ENCODE measurements at places on chromosomes 16 and 17.

DNA sequence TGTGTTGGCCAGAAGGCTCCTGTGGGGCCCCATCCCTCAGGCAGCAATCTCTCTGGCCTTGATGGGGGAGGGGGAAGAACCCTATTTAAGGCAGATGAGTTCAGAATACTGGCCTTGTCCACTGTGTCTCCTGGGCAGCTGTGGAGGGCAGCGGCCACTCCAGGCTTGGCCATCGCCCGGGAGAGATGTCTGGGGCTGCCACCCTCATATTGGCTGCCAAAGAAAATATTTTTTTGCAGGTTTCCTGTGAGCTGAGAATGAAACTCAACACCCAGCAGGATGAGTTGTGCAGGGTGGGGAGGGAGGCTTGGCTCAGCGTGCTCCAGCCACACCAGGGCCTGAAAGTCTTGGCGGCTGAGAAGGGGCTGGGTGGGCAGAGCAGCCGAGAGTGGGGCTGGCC is 14.4 kb upstream of the TIMP2 start:
- no peak for DNase-seq

GRCh38 chr16:3536271-3536731 is 35.5 kb downstream of the CLUAP1 start:
- DNase-seq = no peak

GRCh38 chr17:76537578-76538280 is at the start of gene CYGB:
Gene CYGB, minus strand, starts transcription at chr17:76537709. Its CDS starts 167 bp downstream, at chr17:76537542.
- no peak for DNase-seq

GRCh38 chr17:68424861-68425260 is 32.4 kb downstream of the WIPI1 start:
- no peak for DNase-seq

GRCh38 chr17:52357854-52358253 is 199.3 kb upstream of the CA10 start:
- no peak for DNase-seq

GRCh38 chr17:40526668-40527067 is 25.2 kb upstream of the TNS4 start:
- no peak for DNase-seq

- DNase-seq = no peak
Observed at GRCh38 chr17:79280866-79281572, 206.4 kb downstream of the ENGASE start.

DNA sequence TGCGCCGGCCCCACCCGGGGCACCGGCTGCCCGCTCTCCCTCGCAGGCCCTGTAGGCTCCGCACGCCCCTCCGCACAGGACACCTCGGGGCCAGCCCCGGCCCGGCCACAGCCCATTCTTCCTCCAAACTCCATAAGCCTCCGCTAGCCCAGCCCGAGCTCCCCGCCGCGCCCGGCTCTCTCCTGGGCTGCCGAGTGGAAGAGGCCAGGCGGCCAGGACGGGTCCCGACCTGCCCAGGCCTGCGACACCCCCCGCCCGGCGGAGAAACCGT is 397 bp downstream of the NCOR1 start:
- peak; percentile 27 for DNase-seq

GRCh38 chr17:395179-395578 is 42.6 kb upstream of the RPH3AL start:
- DNase-seq = no peak

GRCh38 chr17:21508211-21508610 is 132.1 kb downstream of the KCNJ12 start:
- DNase-seq = no peak

- DNase-seq = peak; percentile 12
Observed at GRCh38 chr16:67430977-67431774, at the start of gene HSD11B2. Gene HSD11B2, plus strand, starts transcription at chr16:67431121. Its CDS starts 128 bp downstream, at chr16:67431249.

GRCh38 chr17:77269696-77270681 is 129.2 kb downstream of the SEC14L1 start:
- no peak for DNase-seq

- peak; percentile 65 for DNase-seq
Observed at GRCh38 chr17:77882481-77883212, 75.9 kb upstream of the TNRC6C start.

DNA sequence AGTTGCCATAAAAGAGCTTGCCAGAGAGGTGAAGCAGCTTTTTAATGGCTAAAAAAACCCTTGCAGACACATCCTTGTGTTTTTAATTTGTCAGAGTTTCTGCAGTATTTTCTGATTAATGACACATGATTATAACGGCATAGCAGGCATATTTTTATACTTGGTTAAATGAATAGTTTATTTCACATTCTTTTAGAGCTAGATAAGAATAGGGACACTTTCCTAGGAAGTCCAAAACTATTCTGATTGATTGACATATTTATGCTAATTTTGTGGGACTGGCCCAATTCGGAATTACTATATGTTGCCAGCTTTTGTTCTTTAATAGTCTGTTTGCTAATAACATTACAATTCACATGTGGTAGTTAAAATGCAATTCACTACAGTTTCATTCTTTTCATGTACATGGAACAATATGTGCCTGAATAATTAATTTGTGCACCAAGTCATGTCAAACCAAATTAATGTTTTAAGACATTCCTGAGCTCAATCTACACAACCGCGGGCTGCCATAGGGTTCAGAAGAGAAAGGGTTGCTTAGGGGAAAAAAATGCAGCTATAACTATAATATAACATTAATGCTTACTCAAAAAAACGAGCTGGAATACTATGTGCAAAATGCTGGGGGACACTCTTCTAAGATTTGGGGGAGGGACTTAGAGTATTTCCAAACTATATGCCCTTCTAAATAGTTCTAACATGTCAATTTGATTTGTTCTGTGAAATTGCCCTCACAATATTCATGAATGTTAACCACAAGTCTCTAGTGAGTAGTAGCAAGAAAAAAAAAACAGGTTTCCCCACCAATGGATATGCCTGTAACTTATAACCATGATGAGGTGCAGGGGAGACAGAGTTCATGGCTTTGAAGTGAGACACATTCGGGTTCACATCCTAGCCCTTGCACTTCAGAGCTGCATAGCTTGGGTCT is 305.4 kb downstream of the CEP112 start:
- DNase-seq = no peak

DNA sequence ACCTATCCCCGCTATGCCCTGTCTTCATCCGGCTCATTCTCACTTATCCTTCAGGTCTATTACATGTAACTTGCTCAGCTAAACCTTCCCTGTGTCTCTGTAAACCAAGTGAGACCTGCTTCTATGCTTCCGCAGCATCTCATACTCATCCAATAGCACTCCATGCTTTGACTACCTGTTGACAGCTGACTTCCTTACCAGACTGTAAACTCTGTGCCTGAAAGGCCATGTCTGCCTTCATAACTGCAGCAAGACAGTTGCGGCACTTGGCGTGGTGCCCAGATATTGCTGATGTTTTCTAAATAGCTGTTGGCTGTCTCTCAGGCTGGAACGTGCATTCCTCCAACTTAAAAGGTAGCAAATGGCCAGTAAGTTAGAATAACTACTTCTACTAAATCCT is 1.8 kb upstream of the OR1E1 start:
- DNase-seq = no peak

- no peak for DNase-seq
Observed at GRCh38 chr17:70099884-70100283, 24.9 kb downstream of the KCNJ16 start.

- no peak for DNase-seq
Observed at GRCh38 chr17:72446525-72447250, 325.9 kb downstream of the SOX9 start.

GRCh38 chr17:82236142-82236971 is 7.5 kb downstream of the SLC16A3 start:
- peak; percentile 65 for DNase-seq

DNA sequence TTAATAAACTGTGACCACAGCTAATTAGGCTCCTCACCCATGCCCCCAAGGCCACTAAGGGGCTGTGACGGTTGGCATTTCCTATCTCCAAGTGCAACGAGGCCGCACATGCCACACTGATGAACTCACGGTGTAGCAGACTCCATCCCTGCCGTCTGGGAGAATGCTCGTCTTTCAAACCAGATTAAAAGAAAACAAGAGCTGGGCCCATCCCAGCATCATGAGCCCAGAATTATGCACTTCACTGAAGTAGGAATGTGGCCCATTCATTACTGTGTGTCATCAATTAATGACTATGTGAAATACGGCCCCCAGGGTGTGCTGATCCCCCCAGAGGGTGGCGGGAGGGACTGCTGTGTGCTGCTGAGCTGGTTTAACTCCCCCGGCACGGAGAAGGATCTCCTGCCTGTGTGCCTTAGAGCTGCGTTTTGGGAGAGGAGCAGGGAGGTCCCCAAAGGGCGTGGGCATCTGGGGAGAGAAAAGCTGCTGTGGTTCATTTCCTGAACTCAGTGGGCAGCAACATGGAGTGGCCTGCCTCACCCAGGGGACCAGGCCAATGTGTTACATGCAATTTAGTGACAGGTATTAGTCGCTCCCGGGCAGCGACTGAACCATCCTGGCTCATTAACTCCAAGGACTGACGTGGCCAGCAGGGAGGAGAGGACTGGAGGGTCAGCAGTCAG is 194.5 kb downstream of the FOXL1 start:
- DNase-seq = no peak

GRCh38 chr16:3487521-3488410 is 7.5 kb downstream of the C16orf90 start:
- no peak for DNase-seq

DNA sequence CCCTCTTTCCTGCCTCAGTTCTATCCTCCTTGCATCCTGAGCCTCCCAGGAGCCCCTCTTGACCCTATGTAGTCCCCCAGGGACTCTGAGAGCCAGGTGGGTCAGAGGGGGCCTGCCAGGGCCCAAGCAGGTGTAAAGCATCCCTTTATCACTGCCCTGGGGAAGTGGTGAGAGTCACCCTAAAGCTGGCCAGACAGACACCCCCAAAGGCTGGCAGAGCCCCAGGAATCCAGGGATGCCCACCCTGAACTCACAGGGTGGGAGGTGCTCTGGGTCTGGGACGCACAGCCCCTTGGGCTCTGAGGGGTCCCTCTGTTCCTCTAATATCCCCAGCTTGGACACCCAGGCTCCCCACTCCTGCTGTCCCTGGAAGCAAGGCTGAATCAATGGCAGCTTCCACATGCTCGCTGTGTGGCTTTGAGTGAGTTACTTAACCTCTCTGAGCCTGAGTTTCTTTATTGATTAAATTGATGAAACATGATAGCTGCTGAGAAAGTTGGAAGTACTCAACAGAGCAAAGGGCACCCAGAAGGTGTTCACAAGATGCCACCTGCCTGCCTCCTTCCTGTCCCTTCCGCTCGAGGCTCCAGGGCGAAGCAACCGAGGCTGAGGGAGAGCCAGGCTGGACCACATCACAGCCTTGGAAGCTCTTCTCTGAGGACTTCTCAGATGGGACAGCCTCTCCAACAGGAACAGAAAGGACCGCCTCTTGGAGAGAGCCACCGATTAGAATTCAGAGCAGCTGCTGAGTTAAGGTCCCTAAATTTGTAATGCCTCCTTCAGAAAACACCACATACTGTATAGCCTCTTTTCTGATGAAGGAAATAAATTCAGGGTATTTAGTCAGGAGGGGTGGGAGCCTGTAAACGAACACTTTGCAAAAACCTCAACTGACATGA is 67.1 kb upstream of the DOC2B start:
- DNase-seq = no peak

- no peak for DNase-seq
Observed at GRCh38 chr16:10685709-10686108, 9.0 kb downstream of the TEKT5 start.

DNA sequence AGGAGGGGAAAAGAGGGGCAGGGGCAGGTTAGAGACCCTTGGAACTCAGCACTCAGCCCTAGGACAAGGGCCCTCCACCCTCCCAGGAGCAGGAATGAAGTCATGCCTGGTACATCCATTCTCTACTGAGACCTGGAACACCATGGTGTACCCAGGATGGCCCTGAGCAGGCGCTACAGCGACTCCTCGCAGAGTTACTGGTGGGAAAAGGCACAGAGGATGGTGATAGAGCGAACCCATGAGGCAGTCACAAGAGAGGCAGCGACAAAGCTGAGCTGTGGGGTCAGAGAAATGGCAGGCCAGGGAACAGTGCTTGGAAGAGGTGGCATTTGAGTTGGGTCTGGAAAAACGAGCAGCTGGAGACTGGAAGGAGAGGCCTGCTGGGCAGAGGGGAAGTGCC is 37.5 kb downstream of the SRCIN1 start:
- DNase-seq = no peak

GRCh38 chr16:56643833-56644232 is 5.4 kb downstream of the MT1A start:
- no peak for DNase-seq
